AG10803 (cell line): ENCODE measurements at places on chromosomes 3 and 15.
A peak's percentile ranks its signal among the peaks of the same experiment; 100 is the strongest.

DNA sequence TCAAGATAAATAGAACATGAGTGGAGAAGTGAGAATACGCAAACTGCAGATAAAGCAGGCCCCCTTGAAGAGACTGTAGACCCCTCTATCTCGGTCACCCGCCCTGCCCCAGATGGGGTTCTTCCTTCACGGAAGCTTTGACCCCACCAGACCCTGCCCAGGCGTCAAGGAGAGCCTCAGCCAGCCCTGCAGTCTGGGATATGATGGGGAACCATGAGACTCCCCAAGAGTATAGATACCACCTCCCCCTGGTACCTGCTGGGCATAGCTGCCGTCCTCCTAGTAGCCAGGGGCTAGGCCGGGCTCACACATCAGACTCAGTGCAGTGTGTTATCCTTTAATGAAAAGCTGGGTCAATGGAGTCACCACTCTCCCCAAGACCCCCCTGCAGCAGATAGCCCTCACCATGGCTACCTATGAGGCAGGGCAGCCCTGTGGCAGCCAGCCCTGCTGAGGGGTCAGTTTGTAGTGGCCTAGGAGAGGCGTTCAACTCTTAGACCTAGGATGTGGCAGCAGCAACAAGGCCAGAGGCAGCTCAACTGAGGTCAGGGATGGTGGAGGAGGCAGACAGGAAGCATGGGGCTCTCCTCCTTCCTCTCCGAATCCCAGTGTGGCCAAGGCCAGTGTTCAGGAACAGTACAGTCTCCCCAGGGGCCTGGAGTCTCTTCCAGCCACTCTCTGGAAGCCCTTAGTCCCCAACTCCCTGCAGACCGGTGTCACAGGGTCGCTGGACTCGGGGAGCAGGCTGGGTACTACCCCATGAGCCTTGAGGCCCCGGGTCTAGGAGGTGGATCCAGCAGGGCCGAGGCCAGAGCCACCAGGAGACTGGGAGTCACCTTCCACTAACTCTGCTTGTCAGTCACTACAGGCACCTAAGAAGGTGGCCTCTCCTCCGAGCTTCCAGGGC, 26.1 kb downstream of the PLXNB1 start:
- no peak for DNase-seq

GRCh38 chr15:25690673-25691543, 172.2 kb downstream of the ATP10A start:
- peak; percentile 88 for DNase-seq

DNA sequence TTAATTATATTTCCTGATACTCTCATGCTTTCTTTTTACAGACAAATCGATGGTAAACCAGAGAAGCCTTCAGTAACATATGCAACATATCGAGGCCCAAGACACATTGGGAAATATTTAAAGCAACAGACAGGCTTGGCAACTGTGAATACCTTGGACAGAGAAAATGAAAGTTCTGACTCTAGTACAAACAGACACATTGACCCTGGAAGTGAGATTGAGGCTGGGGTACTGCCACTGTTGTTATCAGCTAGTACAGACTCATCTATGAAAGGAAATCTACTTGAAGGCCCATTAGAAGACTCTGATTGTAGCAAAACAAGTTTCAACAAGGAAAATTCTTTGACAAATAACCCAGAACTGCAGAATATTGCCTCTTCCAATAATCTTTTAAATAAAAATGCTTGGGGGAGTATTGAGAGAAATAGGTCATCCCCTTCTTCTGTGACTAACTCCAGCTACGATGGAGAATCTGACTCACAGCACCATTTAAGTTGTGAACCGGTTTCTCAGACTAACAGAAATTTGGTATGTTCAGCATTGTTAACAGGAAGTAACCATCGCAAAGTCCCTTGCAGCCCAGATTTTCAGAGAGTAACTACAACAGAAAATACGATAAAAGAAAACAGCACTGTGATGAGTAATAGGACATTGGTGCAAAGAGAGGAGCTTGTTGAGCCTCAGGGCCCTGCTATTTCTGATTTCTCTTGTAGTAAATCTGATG, 50.2 kb downstream of the CRYBG3 start:
- peak; percentile 90 for DNase-seq

DNA sequence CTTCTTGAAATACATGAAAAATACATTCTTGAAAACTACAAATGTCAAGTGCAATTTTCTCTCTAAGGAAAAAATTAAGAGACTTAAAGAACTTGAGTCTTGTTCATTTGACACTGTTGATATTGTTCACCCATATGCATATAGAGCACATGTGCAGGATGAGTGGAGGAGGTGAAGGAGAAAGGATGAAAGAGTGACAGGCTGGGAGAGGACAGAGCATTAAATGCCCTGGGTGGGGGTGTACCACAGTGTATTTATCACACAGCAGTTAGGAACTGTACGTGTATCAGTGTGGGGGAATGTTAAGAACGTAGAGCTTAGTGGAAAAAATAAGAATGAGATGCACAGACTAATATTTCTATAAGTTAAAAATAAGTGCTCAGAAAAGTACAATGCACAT, 45.7 kb downstream of the CTDSPL start:
- DNase-seq, result no peak

GRCh38 chr15:40582726-40583246, 11.3 kb upstream of the KNL1 start:
- DNase-seq, result peak; percentile 57

DNA sequence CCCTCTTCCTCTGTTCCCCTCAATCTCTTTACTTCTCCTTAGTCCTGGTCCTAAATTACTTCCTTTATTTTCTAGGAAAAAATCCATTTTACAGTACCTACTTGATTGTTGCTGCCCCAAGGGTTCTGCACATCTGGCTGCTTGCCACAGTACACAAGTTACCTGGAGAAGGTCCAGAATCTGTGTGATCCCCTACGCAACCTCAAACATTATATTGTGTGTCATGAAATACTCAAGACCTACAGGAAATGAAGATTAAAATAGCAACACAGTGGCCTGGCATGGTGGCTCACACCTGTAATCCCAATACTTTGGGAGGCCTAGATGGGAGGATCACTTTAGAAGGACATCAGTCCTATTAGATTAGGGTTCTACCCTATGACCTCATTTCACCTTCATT, 48.7 kb downstream of the PRKAR2A start:
- DNase-seq, result no peak

DNA sequence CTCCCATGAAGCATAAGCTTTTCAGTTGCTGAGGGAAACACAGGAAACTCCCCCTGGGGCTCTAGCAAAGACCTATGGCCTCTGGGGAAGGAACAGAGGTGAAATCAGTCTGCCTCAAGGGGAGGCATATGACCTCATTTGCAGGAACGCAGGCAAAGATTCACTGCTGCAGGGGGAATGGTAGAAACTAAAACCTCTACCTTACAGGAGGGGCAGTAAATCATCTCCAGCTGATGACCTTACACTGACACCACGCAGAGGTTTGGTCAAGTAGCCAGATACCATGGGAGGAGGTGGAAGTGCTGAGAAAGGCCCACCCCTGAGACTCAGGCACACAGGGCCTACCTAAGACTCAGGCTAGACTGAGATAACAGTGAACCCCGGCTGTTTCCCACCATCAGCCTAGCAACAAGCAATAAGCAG, 81.1 kb downstream of the RAD18 start:
- no peak for DNase-seq

GRCh38 chr3:33171580-33171979, 47.0 kb downstream of the SUSD5 start:
- no peak for DNase-seq

- DNase-seq, result no peak
Measured at GRCh38 chr3:68809596-68809995, 122.8 kb downstream of the TAFA4 start.

DNA sequence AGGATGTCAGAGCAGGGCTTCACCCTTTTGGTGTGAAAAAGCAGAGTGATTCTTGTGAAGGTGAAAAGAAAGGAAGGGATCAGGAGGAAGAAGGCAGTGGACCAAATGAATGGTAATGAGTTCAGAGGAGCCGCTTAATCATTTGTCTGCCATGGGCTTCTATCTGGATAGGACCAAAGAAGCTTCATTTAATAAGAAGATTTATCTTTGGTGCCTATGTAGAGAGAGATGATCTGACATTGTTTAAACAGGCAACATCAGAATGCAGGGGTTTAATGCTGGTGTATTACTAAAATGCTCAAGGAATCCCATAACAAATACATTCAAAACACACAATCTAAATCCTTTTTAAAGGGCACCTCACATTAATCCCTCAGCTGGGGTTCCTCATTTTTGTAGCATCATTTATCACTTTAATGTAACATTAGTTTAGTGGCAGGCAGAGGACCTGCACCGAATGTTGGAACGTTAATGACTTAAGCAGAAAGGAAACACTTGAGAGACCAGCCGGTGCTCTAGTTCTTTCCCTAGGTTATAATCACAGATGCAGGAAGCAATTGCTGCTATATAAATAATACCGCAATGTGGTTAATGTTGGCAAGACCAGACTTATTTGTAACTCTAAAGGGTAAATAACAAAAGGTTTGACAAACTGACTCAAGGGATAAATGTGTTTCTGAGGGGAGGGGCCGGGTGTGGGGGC, 27.9 kb upstream of the IL1RAP start:
- DNase-seq, result peak; percentile 8

GRCh38 chr3:101017017-101017416, 23.8 kb upstream of the ABI3BP start:
- DNase-seq, result no peak

DNA sequence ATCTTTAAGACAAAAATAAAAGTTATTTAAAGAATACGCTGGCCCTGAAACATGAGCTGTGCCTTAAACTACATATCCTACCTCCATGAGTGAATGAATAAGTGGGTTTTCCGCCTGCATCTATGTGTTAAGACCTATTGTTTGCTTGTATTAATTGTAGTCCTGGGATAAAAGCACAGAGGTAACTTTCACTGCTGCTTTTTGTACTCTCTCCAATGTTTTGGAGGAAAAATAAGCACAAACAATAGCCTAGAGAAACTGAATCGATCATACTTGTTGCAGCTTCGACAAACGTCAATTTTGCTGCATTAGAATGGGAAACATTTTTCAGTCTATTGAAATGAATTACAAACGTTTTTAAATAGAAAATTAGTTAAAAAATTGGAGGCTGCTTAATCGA, 1.3 kb upstream of the CTNNB1 start:
- no peak for DNase-seq

DNA sequence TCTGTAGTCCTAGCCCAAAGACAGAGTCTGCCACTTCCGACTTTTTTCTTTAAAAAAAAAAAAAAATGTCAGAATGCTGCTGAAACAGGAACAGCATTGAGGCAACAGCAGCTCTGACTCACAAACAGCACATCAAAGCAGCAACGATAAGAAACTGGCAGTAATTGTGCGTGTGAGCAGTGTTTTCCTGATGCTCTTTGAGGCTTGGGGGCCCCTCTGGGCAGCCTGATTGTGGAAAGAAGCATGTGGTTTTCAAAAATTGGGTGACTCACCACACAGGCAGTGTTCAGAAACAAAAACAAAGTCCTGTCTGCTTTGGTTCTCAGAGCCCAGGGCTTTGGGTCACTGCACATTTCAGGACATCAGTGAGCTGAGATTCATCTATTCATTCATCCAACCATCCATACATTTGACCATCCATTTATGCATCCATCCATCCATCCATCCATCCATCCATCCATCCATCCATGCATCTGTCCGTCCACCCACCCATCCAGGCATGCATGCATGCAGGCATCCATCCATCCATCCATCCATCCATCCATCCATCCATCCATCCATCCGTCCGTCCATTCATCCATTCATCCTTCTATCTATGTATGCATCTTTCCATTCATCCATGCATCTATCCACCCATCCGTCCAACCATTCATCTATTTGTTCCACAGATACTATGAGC, 308.4 kb downstream of the RPLP1 start:
- DNase-seq, result peak; percentile 99

DNA sequence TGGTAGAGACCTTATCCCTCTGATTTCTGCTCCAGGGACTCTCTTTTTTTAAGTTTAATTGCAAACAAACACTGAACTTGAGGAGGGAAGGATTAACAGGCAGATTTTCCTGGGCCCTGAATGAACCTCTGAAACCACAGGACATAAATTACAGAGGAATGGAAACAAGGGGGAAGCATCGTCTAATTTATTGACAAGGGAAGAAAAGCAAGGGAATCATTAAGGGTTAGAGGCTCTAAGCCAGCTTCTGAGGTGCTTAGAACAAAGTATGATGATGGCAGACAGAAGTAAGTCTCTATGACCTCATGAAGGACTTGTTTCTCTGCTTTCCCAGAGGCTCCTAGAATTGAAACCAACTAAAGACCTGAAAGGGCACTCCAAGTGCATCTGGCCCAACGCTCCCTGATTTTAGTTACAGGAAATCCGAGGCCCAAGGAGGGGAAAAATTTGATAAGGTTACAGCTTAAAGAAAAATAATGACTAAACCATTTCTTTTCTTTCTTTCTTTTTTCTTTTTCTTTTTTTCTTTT, 244.7 kb upstream of the NR2E3 start:
- DNase-seq, result no peak

GRCh38 chr15:29570121-29570947, 251.9 kb downstream of the TJP1 start:
- DNase-seq, result peak; percentile 9

DNA sequence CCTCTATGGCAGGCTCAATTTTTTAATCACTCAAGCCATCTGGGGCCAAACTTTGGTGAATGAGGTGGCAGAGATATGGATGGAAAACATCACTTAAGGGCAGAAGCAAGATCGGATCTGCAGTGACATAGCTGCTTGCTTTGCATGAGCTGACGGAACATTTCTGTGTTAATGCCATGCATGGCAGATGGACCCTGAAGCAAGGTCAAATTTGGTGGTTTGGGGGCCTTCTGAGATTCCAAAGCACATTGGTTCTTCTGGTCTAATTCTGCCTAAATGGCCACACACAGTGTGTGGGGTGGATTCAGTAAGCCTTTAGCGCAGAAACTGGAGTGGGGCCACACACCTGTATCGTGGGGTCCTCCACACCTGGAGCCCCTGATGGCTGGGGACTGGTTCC, 38.3 kb upstream of the BCL2L10 start:
- no peak for DNase-seq

- DNase-seq, result no peak
Measured at GRCh38 chr3:122272879-122273278, 52.2 kb upstream of the CSTA start.

GRCh38 chr3:139870000-139870675, 64.8 kb upstream of the CLSTN2 start:
- no peak for DNase-seq

DNA sequence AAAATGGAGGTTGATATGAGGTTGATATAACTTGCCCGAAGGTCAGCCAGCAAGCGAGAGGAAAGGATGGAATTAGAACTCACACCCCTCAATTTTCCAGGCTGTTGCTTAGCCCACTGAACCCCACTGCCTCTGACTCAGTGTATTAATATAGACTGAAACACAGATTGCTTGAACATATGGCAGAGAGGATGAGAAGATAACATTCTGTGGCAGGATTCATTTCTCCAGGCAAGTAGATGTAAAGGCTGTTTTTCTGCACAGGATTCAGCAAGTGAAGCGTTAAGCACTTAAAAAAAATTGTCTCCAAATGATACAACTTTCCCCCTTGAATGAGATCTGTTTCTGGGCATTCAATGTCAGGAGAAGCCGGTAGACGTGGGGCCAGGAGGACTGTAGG, 335.2 kb downstream of the GAP43 start:
- no peak for DNase-seq
